Thymus (tissue), 14 donors: ENCODE measurements at places on chromosomes 6 and 20.

GRCh38 chr20:33441142-33441955 lies 2.2 kb downstream of the SNTA1 start:
- DNase-seq = no peak

- no peak for DNase-seq
Observed at GRCh38 chr6:41583565-41583964, 37.4 kb downstream of the FOXP4 start.

DNA sequence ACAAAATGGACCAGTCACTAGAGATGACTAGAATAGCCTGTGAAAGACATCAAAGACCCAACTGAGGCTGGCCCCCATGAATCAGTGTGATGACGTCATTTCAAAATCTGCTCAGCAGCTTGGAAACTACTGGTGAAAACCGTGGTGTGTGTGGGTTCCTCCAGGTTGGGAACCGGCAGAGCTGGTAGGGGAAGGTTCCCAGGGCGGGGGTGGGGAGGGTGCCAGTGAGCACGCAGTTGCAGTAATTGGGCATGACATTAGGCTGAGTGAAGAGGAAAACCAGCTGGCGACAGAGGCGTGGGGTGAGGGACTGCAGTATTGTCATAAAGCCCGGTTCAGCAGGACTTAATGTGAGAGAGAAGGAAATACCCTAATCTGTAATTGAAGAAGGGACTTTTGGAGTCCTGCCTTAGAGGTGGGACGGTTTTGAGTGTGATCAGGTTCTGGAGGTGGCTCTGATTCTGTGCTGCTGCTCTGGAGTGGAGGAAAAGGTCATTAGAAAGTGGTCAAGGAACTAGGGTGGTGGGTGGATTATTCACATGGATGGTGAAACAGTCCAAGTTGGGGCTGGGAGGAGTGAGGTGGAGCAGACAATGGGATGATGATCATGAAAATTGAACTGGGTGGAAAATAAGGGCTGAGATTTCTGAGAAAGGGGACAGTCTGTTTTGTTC lies 52.0 kb upstream of the MTHFD1L start:
- DNase-seq = no peak

GRCh38 chr6:7106215-7106751 lies 1.5 kb upstream of the RREB1 start:
- no peak for DNase-seq

- no peak for DNase-seq
Observed at GRCh38 chr6:57822896-57823358, 505.5 kb downstream of the PRIM2 start.

DNA sequence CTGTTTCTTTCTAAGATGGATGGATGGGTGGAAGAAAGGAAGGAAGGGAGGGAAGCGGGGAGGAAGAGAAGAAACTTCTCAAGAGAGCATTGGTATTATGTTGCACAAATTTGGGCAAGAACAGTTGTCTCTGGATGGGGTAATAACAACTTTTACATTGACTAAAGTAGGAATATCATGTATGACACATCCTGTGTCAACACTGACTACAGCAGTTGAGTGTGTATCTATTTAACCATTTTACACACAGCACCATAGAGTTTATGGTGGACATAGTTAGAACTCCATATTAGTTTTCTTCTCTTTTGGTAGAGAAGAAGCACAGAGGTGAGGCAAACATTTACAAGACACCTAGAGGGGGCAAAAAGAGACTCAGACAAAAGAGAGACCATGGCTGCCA lies 44.2 kb upstream of the RNF146 start:
- no peak for DNase-seq

- DNase-seq = no peak
Observed at GRCh38 chr6:150298676-150299075, 70.1 kb upstream of the IYD start.

GRCh38 chr6:16523606-16524379 lies 237.5 kb downstream of the ATXN1 start:
- DNase-seq = no peak

- no peak for DNase-seq
Observed at GRCh38 chr6:101762851-101763250, 369.3 kb downstream of the GRIK2 start.

GRCh38 chr20:1467355-1468116 lies 887 bp upstream of the NSFL1C start:
- no peak for DNase-seq

GRCh38 chr20:46131396-46131795 lies 13.3 kb downstream of the CD40 start:
- DNase-seq = no peak

GRCh38 chr6:156901309-156902019 lies 124.3 kb downstream of the ARID1B start:
- DNase-seq = no peak

DNA sequence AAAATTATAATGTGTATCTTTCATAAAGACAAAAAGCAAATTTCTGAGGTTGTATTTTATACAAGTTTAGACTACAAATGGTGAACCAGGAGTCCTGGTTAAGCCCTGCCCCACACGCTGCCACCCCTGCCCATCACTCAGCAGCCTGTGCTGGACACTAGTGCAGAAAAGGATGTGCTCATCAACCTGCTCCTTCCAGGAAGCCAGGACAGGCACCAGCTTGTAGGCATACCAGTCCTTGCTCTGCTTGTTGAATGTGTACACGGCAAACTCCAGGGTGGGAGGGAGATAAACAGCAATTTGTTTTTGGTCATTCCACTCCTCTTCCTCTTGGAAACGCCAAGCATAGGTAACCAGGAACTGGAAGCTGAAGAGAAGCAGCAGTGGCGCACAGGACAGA lies 18.1 kb downstream of the CST9L start:
- no peak for DNase-seq

DNA sequence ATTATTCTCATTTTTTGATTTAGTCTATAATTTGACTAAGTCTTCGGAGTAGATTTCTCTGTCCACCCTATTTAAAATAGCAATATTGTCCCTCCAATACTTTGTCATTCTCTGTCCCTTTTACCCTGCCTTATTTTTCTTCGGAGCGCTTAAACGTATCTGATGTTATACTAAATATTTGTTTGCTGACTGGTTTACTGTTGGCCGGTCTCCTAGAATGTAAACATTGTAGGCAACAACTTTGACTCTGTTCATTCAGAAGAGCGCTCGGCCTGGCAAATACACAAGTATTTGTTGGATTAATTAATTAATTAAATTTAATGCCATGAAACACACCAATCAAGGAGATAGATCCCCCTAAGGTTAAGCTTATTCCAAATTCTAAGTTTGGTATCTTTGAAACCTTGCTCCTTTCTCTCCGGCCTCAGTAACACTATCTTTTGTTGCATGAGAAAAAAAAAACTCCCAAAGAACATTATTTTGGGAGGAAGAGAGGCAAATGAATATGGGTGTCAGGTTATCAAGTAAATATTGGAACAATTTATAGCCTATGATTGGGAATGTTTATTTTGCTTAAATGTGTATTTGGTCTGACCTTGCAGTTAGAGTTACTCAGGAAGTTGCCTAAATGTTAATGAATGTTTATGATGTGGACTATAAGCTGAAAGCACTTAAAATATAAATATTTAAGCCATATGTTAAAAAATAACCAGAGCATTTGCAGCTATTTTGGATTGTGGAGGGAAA lies 231.1 kb downstream of the SOX4 start:
- DNase-seq = no peak

DNA sequence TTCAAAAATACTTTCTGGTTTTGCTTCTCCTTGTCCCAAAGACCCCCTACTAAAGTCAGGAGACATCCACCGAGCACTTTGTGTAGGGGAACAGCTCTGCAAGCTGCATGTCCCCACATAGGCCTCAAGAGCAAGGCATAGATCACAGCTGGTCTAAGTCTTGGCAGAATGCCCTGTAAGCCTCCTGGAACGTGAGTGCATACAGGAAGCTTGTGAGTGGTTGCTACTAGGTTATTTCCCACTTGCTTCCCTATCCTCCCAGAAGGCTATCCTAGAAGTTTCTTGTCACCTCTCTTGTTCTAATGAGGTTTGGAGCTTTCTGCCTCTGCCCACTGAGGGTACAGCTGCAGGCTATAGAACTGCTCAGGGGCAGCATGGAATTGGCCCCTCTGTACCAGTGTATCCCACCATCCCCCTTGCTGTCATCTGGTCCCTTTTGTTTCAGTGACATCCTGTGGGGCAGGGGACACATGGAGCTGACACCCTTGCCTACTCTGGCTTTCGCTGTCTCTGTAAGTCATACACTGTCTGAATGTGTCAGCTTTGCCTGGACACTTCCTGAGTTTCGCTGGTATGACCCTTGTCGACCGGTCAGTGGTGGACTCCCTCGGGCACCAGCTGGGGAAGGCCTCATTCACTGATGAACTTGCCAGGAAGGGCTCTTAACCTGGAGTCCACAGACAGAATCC lies 35.6 kb upstream of the KCNK16 start:
- no peak for DNase-seq

GRCh38 chr20:5033566-5033965 lies 32.3 kb upstream of the SLC23A2 start:
- no peak for DNase-seq

DNA sequence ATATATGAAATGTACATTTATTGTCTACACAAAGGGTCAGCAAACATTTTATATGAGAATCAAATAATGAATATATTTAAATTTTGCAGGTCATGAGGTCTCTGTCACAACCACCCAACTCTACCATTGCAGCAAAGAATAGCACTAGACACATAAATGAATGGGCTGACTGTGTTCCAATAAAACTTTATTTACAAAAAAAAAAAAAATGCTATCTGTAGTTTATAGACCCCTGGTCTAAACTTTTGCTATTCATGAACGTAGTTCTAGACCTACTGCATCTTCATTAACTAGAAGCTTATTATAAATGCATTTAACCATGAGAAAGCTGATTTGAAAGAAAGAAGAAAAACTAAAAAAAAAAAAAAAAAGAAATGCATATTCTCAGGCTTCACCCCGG lies 610.9 kb upstream of the AGPAT4 start:
- no peak for DNase-seq

GRCh38 chr6:48078120-48078519 lies 32.9 kb downstream of the PTCHD4 start:
- DNase-seq = no peak

GRCh38 chr20:3189561-3190131 lies 14.8 kb downstream of the DDRGK1 start:
- no peak for DNase-seq

- DNase-seq = no peak
Observed at GRCh38 chr20:10696650-10697049, 22.9 kb upstream of the JAG1 start.

DNA sequence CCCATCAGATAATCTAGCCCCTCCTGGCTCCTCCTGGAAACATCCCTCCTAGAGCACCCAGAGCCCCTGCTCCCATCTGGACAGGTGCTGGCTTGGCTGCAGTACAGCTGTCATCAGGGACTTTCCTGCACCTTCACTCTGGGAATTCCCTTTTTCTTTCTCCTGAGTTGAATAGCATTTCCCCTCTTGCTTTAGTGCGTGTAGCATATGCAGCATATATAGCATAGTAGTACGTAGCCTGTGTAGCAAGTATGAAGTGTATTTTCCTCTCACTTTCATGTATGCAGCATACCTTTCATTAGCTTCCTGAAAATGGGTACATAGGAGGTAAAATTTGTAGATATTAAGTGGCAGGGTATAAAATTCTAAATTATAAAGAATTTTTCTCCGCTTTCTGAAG lies 352.9 kb downstream of the ESR1 start:
- no peak for DNase-seq

DNA sequence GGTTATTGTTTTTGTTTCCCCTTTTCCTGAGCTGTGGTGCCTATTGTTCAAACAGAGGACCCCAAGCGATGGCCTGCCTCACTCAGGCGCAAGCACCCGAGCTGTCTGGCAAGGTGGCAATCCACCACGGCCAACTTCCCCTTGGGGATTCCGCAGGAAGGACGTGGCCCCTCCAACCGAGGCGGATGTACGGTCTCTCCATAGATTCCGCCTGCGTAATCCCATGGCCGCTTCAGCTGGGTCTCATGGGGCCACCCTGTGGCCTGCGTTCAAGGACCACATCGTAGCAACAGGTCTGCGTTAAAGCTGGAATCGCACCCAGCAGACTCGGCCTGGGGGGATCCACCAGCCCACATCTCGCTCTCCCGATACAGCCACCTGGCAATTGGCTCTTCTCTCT lies 79.9 kb downstream of the CEBPB start:
- no peak for DNase-seq
